CD8-positive, alpha-beta T cell (primary cell): ENCODE measurements at places on chromosomes 4 and X.

DNA sequence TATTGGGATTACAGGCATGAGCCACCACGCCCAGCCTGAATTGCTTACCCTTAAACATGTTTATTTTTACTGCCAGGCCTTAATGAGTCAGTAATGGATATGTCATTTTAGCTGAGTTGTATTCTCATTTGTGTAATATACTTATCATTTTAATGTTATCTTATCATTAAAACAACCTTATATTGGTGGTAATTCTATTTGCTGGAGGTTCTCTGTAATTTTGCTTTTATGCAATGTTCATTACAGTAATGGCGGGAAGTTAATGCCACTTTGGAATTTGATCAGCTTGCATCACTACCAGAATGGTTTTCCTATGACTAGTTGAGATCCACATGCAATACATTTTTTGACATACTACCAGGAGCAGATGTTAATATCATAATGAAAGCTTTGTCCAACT, 6.3 kb upstream of the PGAM4 start:
- DNase-seq: no peak

DNA sequence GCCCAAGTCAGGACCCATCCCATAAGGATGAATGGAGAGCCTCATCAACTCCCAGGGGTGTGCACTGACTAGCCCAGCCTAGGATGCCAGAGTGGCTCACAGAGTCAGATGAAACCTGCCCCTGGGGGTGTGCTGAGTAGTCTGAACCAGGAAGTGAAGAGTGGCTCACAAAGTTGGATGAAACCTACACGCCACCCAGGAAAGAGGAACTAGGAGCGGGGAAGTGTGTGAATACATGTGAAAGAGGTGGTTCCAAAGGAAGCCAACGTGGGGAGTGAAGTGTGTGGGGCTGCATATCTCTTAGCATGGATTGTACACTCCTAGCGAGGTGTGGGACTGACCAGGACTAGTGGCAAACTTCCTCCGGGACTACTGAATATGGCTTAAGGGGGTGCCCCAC, 902.1 kb upstream of the NDST4 start:
- DNase-seq: no peak

- no peak for DNase-seq
Measured at GRCh38 chr4:3732076-3733028, 33.8 kb upstream of the ADRA2C start.

DNA sequence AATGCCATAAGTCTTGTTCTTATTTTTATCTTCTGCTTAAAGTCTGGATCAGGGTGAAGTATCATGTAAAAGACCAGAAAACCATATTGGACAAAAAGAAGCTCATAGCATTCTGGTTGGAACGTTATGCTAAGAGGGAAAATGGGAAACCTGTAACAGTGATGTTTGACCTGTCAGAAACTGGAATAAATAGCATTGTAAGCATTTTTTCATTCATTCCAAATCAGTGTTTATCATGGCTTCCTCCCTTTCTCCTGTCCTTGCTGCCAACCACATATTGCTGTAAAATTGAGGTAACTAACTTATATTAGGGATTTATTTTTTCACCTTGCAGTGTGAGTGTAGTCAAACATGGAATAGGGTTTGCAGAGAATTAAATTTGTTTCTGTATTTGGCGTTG, 23.8 kb downstream of the MOSPD2 start:
- DNase-seq: no peak

GRCh38 chr4:81571105-81571504, 99.4 kb upstream of the RASGEF1B start:
- DNase-seq: no peak

DNA sequence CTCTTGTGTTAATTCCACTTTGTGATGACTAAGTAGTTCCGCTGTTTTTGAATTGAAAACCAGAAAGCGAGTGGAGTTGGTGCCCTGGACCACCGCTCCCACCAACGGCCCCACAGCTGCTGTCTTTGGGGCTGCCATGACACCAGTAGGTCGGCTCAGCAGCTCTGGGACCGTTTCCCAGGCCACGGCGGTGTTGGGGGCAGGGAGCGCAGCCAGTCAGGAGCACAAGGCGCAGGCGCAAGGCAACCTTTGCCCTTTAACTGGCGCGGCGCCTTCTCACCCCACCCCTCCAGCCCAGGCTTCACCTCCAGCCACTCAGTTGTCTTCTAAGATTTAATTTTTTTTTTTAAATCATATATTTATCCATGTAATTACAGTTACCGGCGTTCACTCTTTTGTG, at the start of gene GK2:
Gene GK2, minus strand, starts transcription at position 166 of the 400 bp plus-strand sequence. Its CDS starts 28 bp downstream, at position 138.
- no peak for DNase-seq

DNA sequence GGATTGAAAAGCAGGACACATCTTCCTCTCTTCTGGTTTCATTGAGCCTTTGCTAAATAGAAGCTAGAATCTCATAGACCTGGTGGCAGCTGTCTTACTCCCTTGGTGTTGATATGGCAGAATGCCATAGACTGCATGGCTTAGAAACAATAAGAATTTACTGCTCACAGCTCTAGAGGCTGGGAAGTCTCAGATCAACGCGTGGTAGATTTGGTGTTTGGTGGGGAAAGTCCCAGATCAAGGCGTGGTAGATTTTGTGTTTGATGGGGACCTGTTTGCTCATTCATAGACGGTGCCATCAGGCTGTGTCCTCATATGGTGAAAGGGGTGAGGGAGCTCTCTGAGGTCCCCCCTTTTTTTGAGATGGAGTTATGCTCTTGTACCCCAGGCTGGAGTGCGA, 57.6 kb upstream of the PPP2R3B start:
- DNase-seq: no peak

- DNase-seq: peak; percentile 67
Measured at GRCh38 chrX:69163936-69164741, 1.1 kb downstream of the PJA1 start.

DNA sequence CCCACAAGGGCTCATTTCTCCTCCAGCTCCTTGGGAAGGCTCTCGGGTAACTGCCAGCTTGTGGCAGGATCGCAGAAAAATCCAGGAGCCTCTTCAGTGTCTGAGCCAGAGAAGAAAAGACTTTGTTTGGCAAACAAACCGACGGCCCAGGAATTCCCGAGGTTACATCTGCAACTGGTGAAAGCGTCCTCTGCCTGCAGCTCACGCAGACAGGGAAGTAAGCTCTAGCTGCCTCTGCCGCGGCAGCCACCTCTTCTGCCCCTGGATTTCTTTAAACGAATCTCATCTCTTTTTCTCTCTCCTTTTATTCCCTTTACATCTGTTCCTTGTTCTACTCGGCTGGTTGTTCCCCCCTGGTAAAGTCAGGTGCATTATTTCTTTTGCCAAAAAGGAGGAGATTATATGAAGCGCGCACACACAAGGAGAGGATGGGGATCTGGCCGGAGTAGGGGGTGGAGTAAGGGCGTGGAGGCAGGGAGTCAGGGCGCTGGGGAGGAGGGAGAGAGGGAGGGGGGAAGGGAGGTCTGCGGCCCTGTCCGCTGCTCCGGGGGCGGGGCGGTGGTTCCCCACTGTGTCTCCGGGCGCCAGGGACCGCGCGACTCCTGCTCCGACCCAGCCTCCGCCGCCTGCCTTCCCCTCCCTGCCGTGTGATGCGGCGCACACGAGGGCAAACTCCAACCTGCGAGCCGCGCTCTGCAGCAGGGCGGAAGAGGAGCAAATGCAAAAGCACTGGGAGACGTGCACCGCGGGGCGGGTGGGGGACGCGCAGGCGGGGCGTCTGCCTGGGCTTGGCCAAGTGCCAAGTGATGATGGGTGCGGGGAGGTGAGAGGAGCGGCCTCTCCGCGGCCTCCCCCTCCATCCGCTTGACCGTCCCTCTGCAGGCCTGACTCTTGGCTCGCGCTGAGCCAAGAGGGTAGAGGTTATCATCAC, at the start of gene DCHS2:
Gene DCHS2, minus strand, starts transcription at position 459 of the 931 bp plus-strand sequence. Its CDS starts 444 bp downstream, at position 15.
- no peak for DNase-seq

GRCh38 chr4:18162453-18162852, 140.9 kb upstream of the LCORL start:
- no peak for DNase-seq

DNA sequence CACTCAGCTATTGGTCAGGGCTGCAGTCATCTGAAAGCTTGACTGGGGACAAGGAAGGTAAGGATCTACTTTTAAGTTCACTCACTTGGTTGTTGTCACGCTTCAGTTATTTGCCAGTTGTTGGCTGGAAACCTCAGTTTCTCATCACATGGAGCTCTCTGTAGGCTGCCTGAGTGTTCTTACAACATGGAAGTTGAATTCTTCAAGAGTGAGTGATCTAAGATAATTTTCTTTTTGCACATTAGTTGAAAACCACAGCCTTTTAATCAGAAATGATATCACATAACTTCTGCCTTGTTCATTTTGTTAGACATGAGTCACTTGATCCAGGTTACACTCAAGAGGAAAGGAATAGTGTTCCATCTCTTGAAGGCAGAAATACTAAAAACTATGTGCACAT, 552.7 kb downstream of the RAPGEF2 start:
- DNase-seq: no peak

- DNase-seq: no peak
Measured at GRCh38 chr4:183374950-183375555, 52.8 kb upstream of the CLDN24 start.

DNA sequence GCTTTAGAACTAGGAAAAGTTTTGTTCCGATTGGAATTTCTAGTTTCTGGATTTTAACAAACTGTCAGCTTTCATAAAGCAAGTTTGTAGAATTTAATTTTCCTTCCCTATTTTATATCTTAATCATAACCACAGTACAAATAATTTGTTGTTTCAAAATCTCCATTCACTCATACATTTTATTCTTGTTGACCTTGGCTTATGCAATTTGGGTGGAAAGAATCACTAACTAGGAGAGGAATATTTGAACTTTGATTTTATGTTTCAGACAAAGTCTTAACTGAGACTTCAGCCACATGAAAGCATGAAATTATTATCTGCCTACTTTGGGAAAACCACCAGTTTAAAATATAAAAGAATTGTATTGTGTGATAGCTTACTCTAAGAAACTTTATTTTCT, 427.9 kb downstream of the SPRY1 start:
- no peak for DNase-seq

DNA sequence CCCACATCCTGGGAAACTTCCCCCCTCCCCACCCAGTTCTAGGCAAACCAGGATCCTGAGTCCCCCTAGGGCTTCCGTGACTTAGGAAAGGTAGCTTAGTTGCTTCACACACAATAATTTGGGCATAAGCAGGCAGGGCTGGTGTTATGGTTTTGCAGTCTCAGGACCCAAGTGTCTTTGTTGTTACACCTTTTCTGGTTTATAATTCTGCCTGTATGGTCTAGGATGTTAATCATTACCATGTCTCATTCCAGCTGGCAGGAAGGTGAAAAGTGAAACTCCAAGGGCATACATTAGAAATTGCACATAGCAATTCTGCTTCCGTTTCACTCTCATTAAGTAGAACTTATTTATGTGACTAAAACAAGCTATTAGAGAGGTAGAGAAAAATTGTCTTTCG, 16.8 kb downstream of the UGT8 start:
- no peak for DNase-seq

GRCh38 chr4:56215141-56215783, 172.0 kb downstream of the AASDH start:
- DNase-seq: no peak

DNA sequence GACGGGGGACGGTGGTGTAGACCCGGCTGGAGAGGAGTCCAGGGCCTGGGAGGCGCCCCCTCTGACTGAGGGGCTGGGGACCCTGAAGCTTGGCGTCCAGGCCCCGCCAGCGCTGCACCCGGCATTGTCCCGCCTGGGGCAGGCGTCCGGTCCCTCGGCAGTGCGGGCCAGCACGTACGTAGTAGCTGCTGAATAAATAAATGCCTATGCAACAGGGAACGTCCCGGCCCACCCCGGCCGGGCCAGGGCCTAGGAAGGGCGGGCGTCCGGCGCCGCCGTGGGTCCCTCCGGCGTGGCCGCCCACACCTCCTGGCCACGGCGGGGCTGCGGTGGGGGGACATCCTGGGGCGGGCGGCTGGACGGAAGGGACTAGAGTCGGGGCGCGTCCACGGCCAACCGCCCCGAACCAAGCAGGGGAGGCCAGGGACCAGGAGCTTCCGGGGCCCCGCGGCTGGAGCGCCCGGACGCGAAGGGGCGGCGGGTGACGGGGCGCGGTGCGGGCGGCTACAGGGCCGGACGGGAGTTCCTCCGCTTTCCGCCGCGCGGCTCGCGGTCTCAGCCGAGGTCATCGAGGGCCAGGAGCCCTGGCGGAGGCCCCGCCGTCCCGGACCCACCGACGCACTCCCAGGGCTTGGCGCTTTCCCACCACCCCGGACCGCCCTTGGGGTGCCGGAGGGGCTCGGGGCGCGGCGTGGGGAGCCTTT, 886 bp upstream of the WWC2 start:
- peak; percentile 52 for DNase-seq

GRCh38 chr4:81378386-81378785, 93.3 kb downstream of the RASGEF1B start:
- DNase-seq: no peak

- no peak for DNase-seq
Measured at GRCh38 chr4:184310881-184311709, 93.4 kb upstream of the ENPP6 start.

DNA sequence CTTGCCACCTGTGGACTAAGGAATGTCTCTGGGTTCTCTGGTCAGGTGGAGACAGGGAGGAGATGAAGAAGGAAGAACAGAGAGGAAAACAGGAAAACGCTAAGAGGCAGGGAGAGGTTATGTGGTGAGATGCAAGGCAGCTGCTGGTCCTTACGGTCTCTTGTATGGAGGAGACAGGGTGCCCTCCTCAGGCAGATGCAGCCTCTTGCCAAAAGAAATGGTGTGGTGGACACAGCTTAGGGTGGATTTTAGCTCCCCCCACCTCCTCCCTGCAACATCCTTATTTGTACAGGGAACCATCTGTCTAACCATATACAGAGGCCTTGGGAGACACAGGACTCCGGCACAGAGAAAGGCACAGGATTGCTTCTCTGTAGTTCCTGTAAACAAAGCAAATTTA, 9.7 kb downstream of the OCIAD2 start:
- DNase-seq: no peak

- DNase-seq: no peak
Measured at GRCh38 chrX:136034668-136035067, 49.4 kb downstream of the SLC9A6 start.

DNA sequence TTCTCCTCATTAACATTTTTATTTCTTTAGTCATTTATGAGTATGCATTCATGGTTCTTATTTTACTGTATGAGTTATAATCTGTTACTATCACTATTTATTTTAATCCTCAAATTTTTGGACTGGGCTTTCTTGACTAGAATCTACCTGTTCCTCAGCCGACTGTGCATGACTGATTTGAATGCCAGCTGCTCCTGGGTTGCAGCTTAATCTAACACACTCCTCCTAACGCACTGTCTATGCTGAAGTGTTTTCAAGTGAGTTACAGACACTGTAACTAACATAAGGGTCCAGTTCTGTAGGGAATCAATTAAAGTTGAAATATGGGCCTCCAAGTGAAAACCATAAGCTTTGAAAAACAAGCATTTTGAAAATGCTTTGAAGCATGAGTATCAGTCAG, 137.4 kb upstream of the ARSJ start:
- DNase-seq: no peak
